ENCODE measurements at places on chromosomes 2 and 18.
A peak's percentile ranks its signal among the peaks of the same experiment; 100 is the strongest.

GRCh38 chr2:209986415-209986814, 16.0 kb upstream of the RPE start:
- DNase-seq: no peak

GRCh38 chr18:49089049-49089448, 138.3 kb upstream of the SMAD7 start:
- DNase-seq: no peak

- no peak for DNase-seq
Observed at GRCh38 chr2:198073253-198073652, 268.9 kb downstream of the PLCL1 start.

GRCh38 chr2:96218508-96219131, 10.0 kb upstream of the STARD7 start:
- DNase-seq: no peak

DNA sequence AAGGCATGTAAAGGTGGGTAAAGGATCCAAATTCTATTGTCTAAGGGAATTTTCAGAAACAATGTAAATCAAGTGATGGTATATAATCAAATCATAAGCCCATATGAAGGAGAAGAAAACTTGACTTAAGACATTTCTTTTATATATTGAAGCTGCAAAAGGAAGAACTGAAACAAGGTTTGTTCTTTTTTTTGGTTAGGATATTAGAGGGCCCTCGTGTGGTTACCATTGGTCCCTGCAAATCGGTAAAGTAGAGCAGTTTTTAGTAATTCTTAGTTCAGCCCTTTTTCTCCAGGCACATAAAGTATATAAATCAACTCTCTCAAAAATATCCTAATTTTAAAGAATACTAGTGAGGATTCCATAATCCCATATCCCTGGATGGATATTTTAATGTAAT, 105.6 kb upstream of the STK17B start:
- peak; percentile 60 for DNase-seq

GRCh38 chr2:16050908-16051489, 110.6 kb downstream of the MYCN start:
- no peak for DNase-seq

DNA sequence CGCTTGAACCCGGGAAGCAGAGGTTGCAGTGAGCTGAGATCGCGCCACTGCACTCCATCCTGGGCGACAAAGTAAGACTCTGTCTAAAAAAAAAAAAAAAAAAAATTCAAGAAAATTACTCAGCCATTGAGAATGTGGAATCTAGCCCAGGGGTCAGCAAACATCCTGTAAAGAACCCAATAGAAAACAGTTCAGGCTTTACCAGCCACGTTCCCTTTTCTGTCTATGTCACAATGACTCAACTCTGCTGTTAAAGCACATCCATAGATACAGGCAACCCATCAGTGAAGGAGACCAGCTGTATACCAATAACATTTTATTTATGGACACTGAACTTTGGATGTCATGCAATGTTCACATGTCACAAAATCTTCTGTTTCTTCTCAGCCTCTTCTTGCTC, 435.6 kb upstream of the GYPC start:
- no peak for DNase-seq

GRCh38 chr2:172299741-172300140, 127.6 kb upstream of the ITGA6 start:
- no peak for DNase-seq

DNA sequence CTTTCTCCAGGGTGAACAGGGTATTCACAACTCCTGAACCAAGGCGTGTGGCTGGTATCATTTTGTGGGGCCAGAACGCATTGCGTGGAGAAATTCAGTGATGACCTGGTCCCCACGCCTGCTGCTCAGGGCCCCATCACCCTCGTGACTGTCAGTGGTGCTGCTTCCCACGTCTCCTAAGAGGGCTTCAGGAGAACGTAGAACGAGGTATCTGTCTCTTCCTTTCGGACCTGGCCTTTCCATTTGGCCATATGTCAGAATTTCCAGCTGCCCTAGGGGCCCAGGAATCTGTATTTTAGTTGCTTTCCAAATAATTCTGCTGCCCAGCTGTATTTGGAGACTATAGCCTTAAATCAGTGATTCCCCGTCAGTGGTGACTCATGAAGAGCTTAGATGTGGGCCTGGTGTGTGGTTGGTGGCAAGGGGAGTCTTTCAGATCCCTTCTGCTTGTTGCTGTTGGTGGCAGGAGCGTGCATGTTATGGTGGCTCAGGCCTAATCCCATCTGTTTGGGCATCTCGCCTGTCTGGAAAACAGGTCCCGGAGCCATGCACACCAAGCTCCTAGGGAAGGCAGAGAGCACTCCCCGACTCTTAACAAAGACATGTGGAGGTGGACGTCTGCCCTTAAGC, 56.4 kb downstream of the NPAS2 start:
- no peak for DNase-seq

DNA sequence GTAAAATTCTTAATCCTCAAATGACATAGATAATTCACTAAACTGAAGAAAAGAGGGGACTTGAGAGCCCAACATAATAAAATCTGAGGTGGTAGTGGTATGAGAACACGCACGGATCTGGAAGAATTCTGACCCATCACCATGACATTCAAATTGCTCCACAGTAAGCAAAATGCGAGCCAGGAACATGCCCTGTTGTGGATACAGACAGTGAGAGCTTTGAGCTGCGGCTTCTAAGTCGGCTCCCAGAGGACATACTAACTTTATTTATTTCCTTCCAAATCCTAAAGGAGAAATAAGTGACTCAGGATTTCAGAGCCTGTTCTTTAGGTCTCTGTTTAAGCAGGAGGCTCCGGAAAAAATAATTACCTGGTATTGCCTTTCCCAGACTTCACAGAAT, 143.4 kb upstream of the SMAD7 start:
- DNase-seq: no peak

DNA sequence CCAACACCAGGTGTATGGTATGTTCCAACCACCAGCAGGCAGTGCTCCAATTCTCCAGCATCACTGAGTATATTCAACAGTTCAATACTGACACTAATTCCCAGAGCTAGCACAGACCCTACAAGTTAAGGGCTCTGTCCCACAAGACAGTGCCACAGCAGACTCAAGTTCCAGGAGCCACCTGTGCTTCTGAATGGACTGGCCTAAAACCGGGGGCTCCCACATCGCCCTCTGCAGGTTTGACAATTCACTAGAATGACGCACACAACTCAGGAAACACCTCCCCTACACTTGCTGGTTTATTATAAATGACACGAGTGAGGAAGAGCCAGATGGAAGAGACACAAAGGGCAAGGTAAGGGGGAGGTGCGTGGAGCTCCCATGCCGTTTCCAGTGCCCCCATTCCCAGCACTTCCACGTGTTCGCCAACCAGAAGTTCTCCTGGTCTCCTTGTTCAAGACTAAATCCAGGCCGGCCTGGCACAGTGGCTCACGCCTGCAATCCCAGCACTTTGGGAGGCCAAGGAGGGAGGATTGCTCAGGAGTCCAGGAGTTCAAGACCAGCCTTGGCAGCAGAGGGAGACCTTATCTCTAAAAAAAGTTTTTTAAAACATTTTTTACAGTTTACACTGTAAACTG, 12.2 kb upstream of the ATP6V1B1 start:
- peak; percentile 57 for DNase-seq

- no peak for DNase-seq
Observed at GRCh38 chr18:77373730-77374445, 124.2 kb downstream of the GALR1 start.

- DNase-seq: no peak
Observed at GRCh38 chr2:234555616-234556249, 58.9 kb upstream of the ARL4C start.

All from RPMI8226 (cell line).